ENCODE measurements at places on chromosomes 6 and 20. TPM values are rescaled to one million over a fixed set of nuclear protein-coding genes. Genes with fewer than 3 reads are reported as not detected.

The TAP1 gene
- total RNA-seq, result 35.0 TPM

The OLIG3 gene
- not detected for total RNA-seq

The BHLHE23 gene
- not detected for total RNA-seq

The SLC22A2 gene
- 0.05 TPM for total RNA-seq

The GTSF1L gene
- not detected for total RNA-seq

Data from A549 treated with Hydrocortisone at 1 μM for 4 hours (cell line).